ENCODE measurements at places on chromosomes 7 and 10.

DNA sequence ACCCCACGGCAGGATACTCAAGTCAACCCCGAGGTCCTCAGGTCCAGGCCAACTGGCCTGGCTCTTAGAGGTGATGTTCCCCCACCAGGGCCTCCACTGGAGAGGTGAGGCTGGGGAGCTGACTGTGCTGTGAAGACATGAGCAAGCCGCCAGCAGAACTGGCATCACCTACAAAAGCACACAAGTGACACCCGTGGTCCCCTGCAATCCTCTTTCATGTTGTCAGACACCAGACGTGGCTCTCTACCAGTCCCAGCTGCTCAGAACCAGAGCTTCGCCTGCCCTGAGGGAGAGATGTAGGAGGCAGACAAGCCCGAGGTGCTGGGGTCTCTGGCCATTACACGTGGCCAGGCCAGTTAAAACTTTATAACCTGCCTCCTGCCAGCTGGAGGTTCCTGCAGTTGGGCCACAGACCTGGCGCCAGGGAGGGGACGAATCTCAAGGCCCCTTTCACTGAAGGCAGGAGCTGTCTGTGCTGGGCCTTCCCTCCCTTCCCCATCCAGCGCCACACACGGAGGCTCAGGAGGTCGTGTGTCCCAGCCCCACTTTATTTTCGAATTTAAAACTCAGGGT, 2.2 kb downstream of the COMTD1 start:
- no peak for DNase-seq

DNA sequence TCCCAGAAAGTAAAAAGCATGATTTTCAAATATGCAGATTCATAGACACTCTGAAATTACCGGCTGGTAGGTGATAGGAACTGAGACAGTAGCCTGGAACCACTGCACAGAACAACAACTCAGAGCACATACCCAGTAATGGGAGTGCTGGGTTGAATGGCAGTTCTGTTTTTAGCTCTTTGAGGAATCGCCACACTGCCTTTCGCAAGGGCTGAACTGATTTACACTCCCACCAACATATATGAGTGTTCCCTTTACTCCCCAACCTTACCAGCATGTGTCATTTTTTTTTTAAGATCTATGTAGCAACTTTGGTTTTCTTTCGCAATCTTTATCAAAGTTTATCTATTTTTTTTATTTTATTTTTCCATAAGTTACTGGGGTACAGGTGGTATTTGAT, 358.8 kb downstream of the CALN1 start:
- DNase-seq, result no peak

DNA sequence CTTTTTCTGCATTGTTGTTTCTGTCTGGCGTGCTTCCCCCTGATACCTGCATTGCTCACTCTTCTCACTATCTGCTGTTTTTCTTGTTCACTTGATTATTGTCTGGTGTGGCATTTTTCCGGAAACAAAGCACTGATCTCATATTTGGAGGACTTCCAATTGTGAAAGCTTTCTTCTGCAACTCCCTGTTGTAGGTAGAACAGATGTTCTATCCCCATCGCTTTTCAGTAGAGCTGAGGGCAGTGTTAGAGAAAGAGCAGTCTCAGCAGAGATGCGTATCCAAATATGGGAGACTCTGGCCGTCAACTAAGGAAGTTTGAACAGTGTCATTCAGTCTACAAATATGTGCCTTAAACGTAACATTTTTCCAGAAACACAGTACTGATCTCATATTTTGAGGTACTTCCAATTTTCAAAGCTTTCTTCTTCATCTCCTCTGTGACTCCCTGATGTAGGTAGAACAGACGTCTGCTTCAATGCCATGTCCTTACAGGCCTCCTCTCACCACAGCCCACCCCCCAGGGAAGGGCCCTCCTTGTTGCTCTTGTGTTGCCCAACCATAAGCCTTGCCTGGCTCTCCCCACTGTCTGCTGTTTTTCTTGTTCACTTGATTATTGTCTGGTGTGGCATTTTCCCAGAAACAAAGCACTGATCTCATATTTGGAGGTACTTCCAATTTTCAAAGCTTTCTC, 27.1 kb upstream of the GJD4 start:
- no peak for DNase-seq

- DNase-seq, result no peak
Observed at GRCh38 chr7:55124989-55125875, 106.4 kb downstream of the EGFR start.

DNA sequence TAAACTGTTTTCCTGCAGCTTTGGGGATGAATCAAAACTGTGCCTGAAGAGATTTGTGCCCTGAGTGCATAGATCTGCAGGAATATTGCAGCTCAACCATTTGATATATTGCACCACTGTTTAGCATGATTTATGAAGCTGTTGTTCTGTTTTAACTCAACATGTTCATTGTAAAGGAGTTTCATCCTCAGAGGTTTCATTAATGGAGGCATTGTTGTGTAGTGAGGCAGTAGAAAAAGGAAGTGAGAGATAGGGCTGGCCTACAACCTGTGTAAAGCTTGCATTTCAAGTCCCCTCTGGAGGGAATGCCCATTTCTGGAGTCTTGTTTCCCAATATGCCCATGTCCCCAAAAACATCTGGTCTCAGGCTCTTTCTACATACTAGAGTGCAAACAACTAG, 67.5 kb downstream of the DNAJC12 start:
- no peak for DNase-seq

- DNase-seq, result no peak
Observed at GRCh38 chr7:3495530-3495929, 194.5 kb downstream of the SDK1 start.

DNA sequence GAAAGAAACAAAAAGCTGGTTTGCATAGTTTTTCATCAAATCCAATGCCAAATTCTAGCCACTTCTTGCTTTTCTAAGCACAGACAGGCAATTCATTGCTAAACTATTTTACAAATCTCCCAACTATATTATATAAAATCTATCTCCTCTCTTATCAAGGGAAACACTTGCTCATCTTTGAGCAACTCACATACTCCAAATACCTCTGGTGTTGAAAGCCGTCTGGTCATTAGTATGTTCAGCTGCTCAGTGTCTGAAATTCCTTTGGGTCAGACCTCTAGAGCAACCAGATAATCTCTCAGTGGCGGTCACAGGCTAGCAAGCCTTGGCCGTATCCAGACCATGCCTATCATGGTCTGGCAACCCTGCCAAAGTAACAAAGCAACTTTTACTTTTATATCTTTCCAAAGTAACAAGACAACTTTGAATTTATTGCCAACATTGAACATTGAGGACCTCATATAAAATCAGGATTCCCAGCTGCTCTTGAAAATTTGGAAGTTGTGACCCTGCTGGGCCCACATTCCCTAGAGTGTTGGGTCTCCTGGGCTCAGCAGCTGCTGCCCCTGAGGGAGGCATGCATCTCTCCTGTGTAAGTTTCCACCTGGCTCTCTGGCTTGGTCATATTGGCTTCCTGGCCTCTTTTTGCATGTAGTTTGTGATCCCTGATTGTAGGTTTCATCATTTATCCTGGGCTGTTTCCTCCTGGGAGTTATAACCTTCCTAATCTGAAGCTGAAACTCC, 56.8 kb upstream of the LANCL2 start:
- DNase-seq, result no peak

GRCh38 chr10:115082506-115082905, 10.7 kb upstream of the ATRNL1 start:
- DNase-seq, result no peak

DNA sequence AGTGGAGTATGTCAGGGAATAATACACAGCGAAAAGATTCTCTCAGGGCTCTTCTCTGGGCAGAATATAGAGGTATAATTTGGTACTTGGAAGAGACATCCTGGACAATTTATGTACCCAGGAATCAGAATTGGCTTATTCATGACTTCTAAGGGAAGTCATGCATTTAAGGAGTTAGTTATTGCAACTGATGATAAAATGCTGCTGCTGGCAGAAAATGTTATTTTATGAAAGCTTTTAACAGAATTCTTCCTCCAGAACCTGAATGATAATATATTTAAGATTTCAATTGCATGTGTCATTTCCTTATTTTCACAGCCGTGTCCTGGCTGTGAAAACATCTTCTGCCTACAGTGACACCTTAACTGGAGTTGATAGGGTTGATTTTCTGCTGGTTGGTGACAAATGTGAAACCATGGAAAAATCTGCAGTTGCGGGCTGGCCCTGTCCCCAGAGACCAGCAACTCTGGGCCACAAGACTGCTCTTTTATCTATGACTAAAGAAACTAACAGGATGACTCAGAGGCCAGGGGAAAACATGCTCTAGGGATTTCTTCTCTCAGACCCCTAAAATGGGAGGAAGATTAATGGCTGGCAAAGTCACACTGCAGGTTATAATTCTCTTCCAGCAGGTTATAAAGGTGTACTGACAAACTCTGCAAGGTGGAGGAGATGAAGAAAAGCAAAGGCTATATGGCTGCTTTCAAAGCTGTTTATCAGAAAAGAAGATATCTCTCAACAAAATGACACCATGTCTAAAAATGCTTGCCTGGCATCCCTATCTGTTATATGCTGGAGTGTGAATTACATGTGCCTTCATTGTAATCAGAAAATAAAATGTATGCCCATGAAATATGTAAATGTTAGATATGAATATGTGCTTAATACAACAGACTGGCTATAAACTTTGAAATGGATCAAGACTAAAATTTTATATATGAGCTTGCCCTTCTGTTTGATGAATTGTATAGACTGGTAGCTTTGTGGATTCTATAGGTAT, 12.1 kb upstream of the TRUB1 start:
- no peak for DNase-seq

- no peak for DNase-seq
Observed at GRCh38 chr10:60009276-60009675, 102.9 kb upstream of the CCDC6 start.

- no peak for DNase-seq
Observed at GRCh38 chr10:71268247-71268691, 50.8 kb upstream of the SLC29A3 start.

DNA sequence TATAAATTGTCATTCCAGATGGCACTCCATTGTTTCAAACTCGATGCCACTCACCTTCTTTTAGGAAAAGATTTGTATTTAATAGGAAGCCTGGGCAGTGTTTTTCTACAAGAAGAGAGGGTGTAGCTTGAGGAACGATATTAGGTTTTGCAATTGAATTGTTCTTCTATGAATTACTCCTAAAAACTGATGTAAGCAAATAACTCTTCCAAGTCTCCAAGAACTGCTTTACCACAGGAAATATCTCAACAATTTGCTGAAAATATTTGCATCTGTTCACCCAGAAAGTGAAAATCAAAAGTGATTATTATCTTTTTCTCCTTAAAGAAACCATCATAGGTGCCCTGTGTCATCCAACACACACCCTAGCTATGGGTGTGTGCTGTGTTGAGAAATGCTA, 261.3 kb upstream of the MEOX2 start:
- DNase-seq, result no peak

GRCh38 chr7:41659539-41659938, 43.4 kb downstream of the INHBA start:
- DNase-seq, result no peak

DNA sequence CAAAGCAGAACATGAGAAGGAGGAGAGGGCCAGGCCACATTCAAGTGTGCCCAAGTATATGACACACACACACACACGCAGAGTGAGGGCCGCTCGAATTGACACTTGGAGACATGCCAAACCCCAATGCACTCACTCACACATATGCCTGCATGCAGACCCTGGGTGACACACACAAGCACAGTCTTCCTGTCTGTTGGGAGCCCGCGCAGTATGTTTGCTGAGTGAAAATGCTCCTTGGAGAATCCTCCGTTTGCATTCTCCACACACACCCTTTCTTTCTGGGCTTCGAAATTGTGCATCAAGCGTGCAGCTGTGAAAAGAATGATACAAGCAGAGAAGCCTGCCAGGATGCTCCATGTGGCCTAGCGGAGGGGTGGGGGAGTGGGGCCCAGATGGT, 120.9 kb downstream of the PLXNA4 start:
- DNase-seq, result peak; percentile 22

DNA sequence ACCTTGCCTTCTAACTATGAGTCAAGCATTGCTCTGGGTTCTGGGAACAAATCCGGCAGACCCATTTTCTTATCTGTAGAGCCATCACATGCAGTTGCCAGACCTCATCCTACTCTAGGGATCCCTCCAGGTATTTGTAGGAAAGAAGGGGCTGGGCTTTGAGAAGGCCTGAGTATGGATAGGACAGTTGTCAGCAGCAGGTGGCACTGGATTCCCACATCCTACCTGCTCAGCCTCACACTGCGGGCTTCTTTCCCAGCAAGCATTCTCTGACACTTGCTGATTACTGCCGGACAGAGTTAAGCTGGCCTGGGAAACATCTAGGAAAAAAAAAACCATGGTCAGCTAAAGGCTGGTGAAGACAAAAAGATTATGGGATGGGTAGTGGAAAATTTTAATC, 224.1 kb downstream of the CCSER2 start:
- DNase-seq, result no peak

DNA sequence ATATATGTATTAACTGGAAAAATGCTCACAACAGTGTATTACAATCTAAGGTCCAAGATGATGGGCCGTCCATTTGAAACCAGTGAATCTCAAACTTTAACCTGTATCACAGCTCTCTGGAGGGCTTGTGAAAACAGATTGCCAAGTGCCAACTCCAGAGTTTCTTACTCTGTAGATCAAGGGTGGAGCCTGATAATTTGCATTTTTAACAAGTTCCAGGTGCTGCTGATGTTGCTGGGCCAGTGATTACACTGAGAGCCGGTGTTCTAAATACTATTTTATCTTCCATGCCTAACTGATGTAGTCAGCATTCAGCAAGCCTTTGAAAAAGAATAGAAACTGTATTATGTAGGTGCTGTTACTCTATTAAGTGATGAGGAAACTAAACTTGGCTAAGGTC, 269.9 kb upstream of the FERD3L start:
- no peak for DNase-seq

- peak; percentile 25 for DNase-seq
Observed at GRCh38 chr10:70458329-70459060, 17.0 kb upstream of the NODAL start.

- DNase-seq, result no peak
Observed at GRCh38 chr7:17069146-17069545, 187.4 kb upstream of the AGR3 start.

GRCh38 chr7:361680-362401, 71.9 kb downstream of the FOXL3 start:
- no peak for DNase-seq

Measured in stimulated activated CD8-positive, alpha-beta memory T cell treated with anti-CD3 and anti-CD28 coated beads, Interleukin-7, amount 100 ng/mL, for 4 hours (primary cell).